Fibroblast of skin of abdomen (primary cell): ENCODE measurements at places on chromosomes 5 and 9.

- DNase-seq = no peak
Measured at GRCh38 chr5:157509587-157509986, 49.6 kb downstream of the NIPAL4 start.

DNA sequence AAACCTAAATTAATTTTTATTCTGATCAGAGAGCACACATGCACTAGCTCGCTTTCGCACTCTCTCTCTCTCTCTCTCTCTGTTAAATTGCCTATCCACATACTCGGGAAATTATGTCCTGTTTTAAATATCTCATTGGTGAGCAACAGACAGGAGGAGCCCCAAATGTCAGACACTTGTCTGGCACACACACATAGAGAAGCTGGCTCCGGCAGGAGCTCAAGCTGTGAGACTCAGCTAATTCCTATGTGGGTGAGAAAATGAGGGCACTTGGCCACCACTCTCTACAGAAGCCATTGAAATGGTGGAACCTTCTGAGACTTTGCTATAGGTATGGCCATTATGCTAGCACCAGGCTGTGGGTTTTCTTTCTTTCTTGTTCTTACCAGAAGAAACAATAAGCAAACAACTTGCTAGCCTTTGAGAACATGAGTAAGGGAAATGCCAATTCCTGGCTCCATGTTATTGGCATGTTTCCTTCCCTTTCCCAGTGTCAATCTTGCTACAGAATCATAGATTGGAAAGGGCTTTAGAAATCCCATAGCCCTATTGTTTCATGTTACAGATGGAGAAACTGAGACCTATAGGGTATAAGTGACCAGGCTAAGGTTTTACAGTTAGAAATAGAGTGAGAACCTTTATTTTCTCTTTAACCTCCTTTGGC is 9.0 kb downstream of the RFX3 start:
- no peak for DNase-seq

DNA sequence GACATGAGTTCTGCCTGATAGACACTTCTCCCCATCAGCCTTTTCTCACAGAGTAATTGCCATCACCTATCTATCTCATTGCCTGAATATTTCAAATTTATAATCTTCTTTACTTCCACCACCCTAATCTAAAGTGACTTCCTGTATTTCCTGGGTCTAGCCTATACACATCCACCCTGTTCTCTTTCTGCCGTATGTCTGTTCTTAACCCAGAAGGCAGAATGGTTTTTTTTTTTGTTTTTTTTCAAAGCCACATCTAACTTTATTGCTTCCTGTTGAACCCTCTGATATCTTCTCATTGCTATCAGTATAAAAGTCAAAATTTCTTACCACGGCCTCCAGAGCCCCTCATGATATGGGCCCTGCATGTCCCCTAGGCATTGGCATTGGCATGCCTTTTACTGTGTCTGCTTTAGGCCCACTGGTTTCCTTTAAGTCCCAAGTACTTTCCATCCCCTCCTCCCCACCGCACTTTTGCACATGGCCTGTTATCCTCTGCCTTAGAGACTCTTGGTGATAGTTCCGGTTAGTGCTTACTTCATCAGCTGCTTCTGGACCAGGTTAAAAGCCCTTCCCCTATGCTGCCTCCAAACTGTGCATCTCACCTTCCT is 159.9 kb downstream of the MAN2A1 start:
- DNase-seq = no peak

GRCh38 chr5:42745856-42746255 is 10.8 kb upstream of the CCDC152 start:
- DNase-seq = no peak

DNA sequence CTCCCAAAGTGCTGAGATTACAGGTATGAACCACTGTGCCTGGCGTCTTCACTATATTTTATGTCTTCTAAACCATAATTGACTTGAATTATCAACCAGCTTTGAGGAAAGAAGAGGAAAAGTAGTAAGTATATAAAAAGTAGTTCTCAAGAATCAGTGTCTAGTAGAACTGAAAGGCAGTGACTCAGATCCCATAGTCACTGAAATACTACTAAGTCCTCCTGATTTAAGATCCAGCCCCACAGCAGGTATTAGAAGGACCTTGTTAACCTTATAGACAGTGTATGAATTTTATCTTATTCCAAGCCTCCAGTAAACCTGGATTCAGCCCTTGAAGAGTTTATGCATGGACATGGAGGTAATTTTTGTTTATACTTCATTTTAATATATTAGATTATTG is 31.5 kb downstream of the LNPEP start:
- DNase-seq = no peak

DNA sequence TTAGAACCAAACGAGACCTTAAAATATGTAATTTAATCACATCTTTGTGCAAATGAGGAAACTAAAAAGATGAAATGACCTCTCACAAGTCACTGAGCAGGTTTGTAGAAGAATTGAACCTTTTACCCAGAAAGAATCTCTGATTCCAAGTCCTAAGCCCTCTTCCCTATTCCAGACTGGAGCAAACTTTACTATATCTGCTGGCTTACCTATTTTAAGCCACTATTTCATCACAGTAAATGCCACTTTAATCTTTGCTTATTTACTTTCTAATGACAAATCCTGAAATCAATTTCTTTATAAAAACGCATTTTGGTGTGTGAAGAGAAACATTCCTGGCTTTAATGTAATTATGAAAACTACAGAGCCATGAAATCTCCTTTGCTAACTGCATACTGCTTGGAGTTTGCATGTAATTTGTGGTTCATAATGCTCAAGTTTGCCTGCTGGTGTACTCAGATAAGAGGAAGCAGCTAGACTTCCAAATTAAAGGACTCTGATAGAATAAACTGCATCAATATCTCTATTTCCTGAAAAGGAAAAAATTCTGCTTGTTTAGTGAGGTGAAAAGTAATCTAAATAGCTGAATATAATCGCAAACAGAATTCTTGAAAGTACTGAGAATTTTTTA is 121.2 kb downstream of the RAB3C start:
- no peak for DNase-seq

- DNase-seq = no peak
Measured at GRCh38 chr9:118438810-118439209, 734.6 kb downstream of the TLR4 start.

- DNase-seq = peak; percentile 87
Measured at GRCh38 chr5:167578977-167579692, 712.3 kb upstream of the WWC1 start.

DNA sequence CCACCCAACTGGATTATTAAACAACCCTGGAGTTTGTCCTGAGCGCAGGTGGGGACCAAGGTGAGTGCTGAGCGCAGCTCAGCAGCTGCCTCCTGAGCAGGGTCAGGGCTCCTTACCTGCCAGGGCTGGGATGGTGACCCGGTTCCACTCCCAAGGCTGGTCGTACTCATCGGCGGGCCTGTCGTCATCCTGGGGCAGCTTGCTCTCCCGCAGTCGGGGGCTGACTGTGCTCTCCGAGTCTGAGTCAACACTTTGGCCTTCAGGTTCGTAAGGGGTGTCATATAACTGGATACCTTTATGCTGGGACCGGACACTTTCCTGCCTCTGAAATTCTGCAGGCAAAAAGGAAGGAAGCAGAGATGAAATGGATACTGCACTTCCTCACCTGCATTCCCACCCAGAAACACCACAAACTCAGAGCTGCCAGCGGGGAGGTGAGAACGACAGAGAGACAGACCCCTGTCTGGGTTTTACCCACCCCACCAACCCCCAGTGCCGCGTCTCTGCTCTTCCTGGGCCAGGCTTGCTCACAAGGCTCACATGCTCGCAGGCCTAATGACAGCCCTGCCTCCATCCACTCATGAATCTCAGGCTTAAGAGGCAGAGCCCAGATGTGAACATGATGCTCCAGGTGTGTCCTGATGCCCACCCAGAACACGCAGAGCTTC is 70.7 kb upstream of the SLC25A51 start:
- no peak for DNase-seq

DNA sequence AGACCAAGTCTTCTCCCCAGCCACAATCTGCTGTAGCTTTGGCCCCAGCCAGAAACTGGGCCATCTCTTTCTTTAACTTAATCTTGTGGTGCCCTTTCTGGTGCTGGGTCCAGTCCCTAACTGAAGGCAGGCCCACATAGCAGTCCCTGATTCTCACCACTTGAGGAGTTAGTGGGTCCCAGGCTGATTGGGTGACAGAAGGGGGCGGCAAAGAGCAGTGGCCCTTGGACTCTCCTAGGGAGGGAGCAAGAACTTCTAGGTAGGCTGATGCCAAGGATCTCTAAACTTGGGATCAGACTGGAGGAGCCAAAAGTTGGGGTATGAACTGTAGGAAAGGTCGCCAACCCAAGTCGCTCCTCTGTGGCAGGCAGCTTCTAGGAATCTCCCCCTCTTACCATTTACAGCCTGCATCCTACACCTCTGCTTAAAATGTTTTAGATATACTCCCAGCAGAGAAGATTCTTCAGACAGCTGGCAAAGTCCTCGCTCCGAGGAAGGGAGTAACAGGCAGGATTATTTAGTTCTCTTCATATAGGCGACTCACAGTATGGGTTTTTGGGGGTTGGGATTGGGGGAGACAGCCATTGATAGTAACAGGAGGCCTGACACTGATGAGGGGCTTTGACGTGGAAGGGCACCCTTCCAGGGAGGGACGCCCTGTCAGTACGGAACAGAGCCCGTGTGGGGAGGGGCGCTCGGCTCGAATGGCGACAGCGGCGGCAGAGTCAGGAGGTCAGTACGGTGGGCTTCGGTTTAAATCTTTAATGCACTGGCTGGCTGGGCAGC is 2.0 kb upstream of the CCL27 start:
- peak; percentile 64 for DNase-seq

- DNase-seq = peak; percentile 73
Measured at GRCh38 chr5:123814801-123815470, 303.0 kb downstream of the CSNK1G3 start.

- no peak for DNase-seq
Measured at GRCh38 chr5:135100011-135100410, 66.0 kb upstream of the PITX1 start.

- DNase-seq = no peak
Measured at GRCh38 chr9:16823906-16824305, 46.6 kb downstream of the BNC2 start.

GRCh38 chr5:171092194-171092593 is 216.9 kb upstream of the TLX3 start:
- peak; percentile 26 for DNase-seq

DNA sequence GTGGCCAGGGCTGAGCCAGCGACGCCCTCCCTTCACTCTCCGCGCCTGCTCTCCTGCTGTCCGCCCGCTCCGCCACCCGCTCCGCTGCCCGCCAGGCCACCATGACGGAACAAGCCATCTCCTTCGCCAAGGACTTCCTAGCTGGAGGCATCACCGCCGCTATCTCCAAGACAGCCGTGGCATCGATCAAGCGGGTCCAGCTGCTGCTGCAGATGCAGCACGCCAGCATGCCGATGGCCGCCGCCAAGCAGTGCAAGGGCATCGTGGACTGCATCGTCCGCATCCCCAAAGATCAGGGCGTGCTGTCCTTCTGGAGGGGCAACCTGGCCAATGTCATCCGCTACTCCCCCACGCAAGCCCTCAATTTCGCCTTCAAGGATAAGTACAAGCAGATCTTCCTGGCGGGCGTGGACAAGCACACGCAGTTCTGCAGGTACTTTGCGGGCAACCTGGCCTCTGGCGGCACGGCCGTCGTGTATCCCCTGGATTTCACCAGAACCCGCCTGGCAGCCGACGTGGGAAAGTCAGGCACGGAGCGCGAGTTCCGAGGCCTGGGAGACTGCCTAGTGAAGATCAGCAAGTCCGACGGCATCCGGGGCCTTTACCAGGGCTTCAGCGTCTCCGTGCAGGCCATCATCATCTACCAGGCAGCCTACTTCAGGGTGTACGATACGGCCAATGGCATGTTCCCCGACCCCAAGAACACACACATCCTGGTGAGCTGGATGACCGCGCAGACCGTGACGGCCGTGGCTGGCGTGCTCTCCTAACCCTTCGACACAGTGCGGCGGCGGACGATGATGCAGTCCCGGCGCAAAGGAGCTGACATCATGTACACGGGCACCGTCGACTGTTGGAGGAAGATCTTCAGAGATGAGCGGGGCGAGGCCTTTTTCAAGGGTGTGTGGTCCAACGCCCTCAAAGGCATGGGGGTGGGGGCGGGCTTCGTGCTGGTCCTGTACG is 1130.4 kb upstream of the ACO1 start:
- no peak for DNase-seq

- no peak for DNase-seq
Measured at GRCh38 chr9:123074628-123075027, 41.2 kb downstream of the GPR21 start.

DNA sequence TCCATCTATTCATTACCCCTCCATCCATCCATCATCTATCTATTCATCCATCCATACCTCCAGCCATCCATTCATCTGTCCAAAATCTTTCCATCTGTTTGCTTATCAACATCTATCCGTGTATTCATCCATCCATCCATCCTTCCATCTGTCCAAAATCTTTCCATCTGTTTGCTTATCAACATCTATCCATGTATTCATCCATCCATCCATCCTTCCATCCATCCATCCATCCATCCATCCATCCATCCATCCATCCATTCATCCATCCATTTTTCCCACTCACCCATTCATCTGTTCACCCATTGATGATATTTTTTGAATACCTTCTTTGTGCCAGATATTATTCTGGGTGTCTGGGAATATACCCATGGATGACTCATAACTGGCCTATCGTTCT is 12.8 kb downstream of the VCAN start:
- DNase-seq = no peak

DNA sequence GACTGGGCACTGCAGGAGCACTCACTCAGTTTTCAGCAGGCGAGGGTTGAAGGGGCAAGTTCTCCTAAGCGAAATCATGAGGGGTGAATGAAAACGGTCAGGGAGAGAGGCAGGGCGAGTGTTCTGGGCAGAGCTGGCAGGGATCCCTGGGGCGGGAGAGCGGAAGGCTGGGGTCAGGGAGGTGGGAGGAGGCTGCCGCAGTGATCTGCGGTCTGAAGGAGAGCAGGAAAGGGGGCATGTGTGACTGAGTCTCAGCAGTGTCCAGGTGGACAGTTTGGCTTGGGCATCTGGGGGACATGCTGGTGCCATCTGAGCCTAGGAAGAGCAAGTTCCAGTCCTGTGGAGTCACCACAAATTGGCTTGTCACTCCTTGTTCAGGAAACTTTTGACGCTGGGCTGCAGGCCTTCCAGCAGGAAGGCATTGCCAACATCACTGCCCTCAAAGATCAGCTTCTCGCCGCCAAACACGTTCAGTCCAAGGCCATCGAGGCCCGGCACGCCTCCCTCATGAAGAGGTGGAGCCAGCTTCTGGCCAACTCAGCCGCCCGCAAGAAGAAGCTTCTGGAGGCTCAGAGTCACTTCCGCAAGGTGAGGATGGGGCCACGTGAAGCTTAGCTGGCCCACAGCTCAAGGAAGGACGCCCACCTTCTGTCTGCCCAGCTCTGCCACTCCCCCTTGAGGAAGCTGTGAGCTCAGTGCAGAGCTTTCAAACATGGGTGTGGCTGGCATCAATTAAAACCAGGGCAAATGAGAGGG is 31.1 kb downstream of the DYNC2I2 start:
- no peak for DNase-seq
